ENCODE measurements at places on chromosomes 3 and 15.

- no peak for DNase-seq
These were observed 552.5 kb upstream of the ROBO2 start for GRCh38 chr3:76487446-76487845.

DNA sequence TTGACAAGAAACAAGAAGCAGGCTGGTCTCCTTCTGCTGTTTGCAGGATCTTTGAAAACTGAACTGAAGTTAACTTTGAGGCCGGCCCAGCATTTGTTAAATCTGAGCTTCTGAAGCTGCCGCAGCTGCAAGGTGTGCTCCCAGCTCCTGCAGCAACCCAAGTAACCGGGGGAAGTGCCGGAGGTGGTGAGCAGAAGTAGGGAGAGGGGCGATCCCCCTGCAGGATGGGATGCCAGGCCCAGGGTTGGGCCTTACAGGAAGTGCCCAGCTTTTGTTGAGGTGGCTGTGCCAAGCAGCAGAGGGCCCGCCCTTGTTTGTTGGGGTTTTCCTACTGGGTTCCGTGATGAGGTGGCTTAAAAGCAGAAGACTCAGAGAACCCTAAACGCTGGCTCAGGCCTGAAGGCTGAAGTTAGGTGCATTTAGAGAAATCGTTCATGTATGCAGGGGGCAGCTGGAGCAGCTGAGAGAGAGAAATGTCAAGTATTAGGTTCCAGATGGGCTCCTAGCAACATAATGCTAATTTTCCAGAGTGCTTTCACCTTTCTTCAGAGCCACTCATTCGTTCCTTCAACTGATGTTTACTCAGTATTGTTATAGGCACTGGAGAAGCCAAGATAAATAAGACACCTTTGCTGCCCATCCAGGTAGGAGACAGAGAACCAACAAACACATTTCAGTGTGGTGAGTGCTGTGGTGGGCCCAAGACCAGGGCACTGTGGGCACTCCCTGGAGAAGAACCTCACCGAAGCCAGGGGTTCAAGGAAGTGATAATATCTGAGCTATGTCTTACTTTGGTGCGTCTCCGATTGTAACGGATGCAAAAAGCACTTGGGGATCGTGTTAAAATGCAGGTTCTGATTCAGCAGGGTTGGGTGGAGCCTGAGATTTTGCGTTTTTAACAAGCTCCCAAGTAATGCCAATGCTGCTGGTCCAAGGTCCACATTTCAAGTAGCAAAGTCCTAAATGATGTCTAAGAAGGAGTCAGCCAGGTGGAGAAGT, 42.2 kb upstream of the PLCL2 start:
- peak; percentile 66 for DNase-seq

GRCh38 chr3:125152951-125153350, 59.6 kb downstream of the SLC12A8 start:
- no peak for DNase-seq

- DNase-seq = no peak
These were observed 26.4 kb upstream of the ACP3 start for GRCh38 chr3:132290833-132291232.

- DNase-seq = no peak
These were observed 483.7 kb upstream of the SGO1 start for GRCh38 chr3:20669675-20670074.

DNA sequence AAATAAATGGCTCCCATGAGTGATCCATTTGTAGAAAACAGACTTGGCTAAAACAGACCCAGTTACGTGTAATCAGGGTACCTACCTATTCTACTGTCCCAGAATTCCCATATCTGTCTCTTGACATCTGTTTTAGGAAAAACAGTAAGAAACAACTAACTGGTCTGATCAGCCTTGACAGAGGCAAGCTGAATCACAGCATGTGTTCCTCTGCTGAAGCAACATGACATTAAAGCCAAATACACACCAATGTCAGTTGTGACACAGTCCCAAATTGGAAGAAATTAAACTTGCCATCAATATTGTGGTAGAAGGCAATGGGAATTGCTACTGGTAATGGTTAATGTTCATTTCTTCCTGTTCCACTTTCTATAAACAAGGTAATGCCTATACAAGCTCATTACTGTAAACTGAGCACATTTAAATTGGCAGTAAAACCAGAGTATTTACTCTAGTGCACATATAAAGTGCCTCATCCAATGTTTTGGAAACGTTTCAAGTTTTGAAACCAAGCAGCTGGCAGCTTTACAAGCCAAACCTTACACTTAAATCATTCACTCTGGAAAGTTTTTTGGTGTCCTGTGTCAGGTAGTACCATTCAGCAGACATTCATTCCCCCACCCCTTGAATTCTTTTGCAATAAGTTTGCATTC, 27.0 kb downstream of the ALDH1A2 start:
- no peak for DNase-seq

DNA sequence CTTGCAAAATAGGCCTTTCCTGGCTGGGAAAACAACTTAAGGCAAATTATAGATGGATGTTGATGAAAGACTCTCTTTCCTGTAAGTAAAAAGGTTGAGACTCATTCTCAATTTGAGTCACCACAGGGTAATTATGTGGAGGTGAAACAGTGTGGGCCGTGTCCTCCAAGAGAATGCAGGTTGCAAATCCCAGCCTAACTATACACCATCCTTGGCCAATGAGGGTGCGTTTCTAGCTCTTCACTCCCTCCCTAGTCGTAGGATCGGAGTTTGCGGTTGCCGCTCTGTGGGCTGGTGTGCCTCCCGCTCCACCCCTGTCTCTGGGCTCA, 259.9 kb downstream of the PLCL2 start:
- DNase-seq = no peak

DNA sequence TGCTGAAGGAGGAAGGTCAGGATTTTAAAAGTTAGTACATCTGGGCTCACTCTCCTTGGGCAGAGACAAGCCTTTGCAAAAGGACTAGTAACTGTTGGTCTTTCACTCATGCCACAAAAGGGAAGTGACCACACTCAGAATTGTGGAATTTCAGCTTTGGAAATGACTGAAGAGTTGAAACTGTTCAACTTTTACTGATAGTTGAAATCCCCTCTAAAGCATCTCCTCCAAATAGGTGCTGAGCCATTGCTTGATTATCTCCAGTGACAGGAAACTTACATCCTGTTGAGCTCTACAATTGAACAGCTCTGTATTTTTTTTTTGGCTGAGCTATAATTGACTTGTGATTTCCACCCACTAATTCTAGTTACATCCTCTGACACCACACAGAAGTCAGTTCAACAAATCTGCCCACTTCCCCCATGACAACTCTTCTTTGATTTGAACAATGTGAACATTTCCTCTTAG, 254.8 kb upstream of the TPRG1 start:
- no peak for DNase-seq

DNA sequence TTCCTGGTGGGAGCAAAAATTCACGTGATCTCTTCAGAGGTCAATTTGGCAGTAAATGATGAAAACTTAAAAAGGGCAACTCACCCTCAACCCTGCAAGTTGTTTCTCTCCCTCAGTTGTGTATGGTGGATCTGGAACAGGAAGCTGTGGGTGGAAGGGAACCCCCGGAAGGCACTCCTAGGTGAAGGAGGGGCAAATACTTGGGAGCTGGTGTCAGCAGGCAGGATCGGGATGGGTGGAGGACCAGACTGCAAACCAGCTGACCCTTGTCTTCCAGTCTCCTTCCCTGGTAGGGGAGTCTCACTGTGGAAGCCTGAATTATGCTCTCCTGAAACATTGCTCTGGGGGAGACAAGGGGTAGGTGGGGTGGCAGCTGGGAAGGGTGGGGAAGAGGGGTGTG, 33.5 kb downstream of the PRR23E start:
- no peak for DNase-seq

DNA sequence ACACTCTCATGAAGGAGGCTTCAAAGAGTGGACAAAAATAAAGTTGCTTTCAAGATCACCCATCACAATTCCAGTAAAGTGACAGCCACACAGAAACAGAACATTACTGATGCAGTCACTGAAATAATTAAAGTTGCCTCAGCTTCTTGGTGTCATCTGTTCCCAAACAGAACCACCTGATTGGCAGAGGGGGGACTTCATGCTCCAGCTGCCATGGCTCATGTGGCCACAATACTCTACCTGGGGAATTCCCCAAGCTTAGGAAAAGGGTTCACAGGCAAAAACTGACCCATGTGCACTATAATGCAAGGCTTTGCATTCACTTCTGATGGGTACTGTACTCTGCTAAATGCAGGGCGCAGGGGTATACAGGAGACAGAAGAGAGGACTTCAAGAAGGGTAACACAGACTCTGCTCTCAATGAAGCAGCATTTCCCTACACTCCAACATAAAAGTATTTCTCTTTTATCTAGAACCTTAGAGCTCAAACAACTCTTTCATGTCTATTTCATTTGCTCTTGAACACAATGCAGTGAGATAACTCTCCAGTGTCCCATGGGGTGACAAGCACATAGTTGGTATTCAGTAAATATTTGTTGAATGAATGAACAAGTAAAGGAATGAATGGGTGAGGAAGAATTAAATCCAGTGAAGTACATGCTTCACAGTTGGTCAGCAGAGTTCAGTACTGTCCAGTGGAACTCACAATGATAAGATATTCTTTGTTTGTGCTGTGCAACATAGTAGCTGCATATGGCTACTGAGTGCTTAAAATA, 8.6 kb upstream of the CTNNB1 start:
- DNase-seq = no peak

DNA sequence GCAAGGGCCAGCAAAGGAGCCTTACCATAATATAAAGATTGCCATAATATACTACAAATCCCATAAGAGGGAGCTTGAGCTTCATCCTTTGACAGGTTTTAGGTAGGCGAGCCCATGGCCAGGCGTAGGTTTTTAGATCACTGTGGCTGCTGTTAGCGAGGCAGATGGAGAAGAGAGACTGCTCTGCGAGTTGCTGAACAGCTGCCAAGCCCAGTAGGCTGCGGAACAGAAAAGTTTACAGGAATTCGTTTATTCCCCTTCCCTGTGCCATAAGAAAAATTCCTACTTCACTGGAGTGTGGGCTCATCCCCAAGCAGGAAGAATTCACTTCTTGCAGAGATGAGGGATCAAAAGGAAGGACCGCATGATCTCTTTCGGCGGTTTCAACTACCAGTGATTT, 30.5 kb downstream of the TMED3 start:
- DNase-seq = no peak

- DNase-seq = no peak
These were observed 179.9 kb upstream of the NR2E3 start for GRCh38 chr15:71630475-71630809.

- no peak for DNase-seq
These were observed 32.4 kb downstream of the VGLL3 start for GRCh38 chr3:86958534-86958933.

DNA sequence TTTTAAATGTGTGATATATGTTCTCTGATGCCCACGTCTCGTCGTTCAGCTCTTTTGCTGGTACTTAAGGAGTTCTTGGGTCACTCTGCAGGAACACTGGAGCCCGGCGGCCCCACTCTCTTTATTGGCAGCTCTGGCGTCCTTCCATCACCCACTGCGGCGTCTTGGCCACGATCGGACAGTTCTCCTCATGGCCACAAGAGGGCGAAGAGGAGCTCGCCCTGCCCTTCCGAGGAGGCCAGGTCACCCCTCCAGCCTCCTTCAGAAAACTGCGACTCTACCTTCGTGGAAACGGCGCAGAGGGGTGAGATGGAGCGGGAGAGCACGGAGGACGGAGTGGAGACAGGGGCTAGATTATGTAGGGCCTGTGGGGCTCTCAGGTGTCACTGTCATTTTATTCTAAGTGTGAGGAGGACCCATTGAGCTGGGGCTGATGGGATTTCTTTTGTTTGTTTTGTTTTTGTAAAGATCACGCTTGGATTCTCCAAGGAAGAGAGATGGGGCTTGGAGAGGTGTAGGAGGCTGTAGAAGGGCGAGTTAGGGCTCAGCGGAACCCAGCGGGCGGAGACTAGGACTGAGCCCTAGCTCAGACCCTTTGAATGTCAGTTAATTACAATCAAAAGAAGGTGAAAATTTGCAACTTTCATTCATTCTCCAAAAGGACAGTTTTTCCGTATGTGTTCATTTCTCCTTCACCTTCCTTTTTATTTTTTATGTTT, 28.0 kb upstream of the GABRA5 start:
- DNase-seq = peak; percentile 18

- DNase-seq = no peak
These were observed 435.4 kb upstream of the GOLIM4 start for GRCh38 chr3:168531116-168531515.

DNA sequence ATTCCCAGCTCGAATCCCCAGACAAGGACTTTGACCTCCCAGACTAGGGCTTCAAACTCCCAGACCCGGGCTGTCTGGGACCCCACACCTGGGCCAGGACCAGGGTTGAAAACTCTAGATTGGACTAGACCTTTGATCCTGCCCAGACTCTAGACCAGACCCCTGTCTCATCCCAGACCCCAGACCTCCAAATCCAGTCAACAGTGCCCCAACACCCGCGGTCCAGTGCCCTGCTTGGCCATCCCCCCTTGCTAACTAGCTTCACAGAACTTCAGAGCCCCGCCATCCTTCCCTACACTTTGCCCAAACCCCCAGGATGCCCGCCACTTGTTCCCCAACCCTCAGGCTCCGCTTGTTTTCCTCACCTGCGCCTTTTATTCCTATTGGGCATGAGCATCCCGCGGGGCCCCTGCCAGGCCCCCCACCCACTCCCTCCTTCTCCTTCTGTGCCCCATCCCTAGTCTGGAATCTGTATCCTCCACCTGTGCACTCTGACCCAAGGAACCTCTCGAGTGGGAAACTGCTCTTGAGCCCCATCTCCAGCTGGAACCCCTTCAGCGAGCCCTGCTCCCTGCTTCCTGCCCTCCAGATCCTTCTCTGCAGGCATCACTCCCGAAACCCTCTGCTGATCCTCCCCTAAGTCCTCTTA, 604 bp downstream of the GNAI2 start:
- no peak for DNase-seq

DNA sequence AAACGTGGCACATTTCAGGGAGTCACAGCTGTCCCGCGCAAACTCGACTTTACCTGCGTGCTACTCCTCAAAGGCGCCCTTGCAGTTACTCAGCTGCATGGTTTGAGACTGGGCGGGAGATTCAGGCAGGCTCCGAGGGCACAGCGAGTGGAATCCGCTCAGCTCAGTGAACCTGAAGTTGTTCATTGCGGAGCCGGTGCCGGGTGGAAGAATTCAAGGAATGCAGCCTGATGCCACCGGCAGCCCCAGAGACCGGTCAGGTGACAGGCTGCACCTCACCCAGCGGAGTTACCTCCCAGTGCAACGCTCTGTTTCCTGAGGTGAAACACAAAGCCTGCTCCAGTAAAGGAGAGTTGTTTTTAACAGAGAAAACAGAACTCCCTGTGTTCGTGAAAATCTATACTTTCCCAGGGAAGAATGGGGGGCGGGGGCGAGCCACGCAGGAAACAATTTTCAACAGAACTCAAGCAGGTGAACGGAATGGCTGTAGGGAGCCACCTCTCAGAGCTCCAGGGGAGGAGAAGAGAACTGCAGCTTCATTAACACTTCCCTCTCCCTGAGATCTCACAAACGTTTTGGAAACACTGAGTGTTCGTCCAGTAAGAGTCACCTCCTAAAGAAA, 3.8 kb downstream of the VEPH1 start:
- no peak for DNase-seq

DNA sequence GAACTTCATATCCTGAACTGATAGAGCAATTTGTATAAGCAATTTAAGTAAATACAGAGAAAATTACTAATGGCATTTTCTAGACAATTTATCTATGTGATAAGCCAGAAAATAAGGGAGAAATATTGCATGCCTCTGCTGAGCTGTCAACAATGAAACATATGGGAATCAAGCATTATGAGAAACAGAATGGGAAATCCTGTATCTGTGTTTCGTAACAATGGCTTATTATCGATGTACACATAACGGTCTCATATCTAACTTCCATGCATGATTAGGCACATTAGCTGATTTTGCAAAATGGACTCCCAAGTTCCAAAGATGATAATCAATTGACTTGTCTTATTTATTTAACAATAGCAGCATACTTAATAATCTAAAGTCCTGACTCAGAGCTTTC, 30.4 kb upstream of the KCNMB2 start:
- no peak for DNase-seq
